ENCODE measurements at places on chromosomes 16 and 17. TPM values are rescaled to one million over a fixed set of nuclear protein-coding genes. Genes with fewer than 3 reads are reported as not detected.

- DNase-seq, result no peak
These were observed 7.0 kb downstream of the MT2A start for GRCh38 chr16:56615353-56615752.

GRCh38 chr17:32123782-32124181 is 18.5 kb upstream of the RHOT1 start:
- DNase-seq, result no peak

DNA sequence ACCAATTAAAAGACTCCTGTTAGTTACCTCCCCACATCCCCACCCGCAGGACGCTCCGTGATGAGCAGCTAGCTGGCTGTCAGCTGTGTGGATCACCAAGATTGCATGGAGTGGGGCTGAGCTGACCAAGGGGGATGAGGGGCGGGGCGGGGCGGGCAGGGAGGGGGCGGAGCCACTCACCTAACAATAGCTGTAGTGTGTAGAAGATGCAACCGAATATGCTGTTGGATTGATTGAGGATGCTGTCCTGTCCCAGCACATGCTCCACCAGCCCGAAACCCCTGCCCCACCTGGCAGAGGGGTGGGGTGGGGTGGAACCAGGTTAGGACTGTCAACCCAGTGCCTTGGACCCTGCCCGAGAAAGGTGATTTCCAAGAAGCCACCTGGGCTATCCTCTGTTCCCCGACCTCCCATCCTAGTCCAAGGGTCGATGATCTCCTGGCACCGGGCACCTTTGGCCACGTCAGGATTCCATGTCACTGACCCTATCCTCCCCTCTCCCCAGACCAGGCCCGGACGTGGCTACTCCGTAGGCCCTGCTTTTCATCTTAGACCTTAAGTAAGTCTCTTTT is 1.4 kb downstream of the VKORC1 start:
- no peak for DNase-seq

- DNase-seq, result no peak
These were observed 38.7 kb downstream of the TIMM22 start for GRCh38 chr17:1035546-1036170.

DNA sequence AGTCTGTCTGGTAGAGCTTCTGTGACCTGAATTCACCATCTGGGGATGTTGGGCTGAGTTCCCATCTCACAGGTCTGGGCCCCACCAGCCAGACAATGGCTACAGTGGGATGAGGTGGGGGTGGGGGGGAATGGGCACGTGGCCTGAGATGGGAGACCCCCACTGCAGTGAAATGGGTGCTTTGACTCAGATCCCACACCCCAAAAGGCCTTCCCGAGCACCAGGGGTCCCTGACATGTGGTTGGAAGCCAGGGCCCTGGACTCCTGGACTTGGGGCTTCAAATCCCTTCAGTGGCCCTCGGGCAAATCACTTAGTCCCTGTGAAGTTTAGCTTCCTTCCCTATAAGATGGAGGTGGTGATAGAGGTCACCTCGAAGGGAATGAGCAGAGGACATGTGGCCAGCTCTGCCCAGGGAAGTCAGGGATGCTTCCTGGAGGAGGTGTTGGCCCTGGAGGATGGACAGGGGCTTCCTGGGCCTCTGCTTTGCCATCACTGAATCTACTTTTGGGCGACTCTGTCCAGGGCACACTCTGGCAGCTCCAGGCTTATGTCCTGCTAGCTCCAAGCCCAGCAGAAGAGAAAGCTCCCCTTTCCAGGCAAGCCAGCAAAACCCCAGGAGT is 218.1 kb downstream of the KATNIP start:
- no peak for DNase-seq

DNA sequence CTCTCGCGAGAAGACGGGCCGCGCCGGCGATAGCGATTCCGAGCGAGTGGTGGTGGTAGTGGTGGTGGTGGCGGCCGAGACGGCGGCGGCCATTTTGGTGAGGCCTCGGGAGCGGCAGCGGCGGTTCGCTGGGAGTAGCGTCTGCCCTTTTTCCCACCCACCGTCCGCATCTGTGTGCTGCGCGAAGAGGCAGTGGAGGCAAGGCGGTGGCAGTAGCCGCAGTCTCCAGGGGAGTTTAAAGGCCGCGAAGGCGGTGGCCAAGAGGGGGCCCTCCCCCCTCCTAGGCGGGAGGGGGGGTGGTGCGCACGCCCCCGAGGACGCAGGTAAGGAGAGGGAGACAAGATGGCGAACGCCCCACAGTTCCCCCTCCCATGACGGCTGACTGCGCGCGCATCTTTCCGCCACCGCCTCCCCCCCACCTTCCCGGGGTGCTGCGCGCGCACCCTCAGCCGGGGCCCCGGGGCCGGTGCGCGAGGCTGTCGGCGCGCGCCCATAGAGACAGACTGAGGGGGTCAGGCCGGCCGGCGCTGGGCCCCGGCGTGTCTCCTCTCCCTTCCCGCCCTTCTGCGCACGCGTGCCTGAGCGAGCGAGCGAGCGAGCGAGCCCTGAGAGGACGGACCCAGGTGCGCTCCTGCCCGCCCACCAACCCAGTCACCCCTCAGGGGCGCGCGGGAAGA is 694 bp upstream of the SRCAP start:
- DNase-seq, result peak; percentile 100

- DNase-seq, result peak; percentile 12
These were observed 65.9 kb downstream of the CEP95 start for GRCh38 chr17:64572682-64573154.

YBX2 gene
- total RNA-seq, result 0.83 TPM

Data from activated CD4-positive, alpha-beta T cell treated with anti-CD3 and anti-CD28 coated beads, Interleukin-2, amount 10 ng/mL, durations not matched to agents 7 days and 5 days (primary cell).